ENCODE measurements at places on chromosomes 3 and 15.

DNA sequence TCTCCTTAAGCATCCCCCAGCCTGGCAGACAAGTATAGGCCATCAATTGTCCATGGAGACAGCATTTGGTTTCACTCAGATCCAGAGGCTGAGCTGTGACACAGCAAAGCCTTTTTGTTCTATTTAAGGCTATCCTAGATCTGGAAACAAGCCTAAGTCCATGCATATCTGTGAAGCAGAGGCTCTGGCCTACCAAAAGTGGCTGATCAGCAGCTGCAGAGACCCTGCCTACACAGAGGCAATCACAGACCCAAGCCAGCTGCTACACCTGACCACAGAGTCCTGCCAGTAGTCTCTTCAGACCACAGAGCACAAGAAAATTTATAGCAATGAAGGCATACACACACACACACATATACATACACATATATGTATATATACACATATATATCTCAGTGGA, 501.7 kb upstream of the ARPP21 start:
- no peak for DNase-seq

DNA sequence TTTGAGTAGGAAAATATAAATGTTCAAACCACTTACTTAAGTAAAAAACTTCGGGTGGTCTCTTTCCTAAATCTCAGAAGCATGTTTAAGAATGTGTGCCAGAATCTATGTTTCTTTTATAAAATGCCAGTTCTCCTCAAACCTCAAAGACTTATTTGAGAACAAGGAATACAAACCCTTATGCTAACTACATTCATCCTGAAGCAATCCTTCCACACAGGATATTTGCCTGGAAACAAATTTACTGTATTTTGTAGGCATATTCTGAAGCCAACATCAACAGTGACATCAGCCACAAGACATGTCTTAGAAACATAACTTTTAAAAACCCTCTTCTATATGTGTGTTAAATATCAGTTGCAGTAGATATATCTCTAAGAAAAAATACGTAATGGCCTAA, 1077.0 kb downstream of the ROBO1 start:
- peak; percentile 57 for DNase-seq

GRCh38 chr15:50110285-50110684, 8.7 kb downstream of the ATP8B4 start:
- DNase-seq = no peak

- no peak for DNase-seq
These were observed 3.0 kb downstream of the PARP15 start for GRCh38 chr3:122580470-122580869.

GRCh38 chr3:46695177-46695961, 1.9 kb upstream of the ALS2CL start:
- DNase-seq = no peak

DNA sequence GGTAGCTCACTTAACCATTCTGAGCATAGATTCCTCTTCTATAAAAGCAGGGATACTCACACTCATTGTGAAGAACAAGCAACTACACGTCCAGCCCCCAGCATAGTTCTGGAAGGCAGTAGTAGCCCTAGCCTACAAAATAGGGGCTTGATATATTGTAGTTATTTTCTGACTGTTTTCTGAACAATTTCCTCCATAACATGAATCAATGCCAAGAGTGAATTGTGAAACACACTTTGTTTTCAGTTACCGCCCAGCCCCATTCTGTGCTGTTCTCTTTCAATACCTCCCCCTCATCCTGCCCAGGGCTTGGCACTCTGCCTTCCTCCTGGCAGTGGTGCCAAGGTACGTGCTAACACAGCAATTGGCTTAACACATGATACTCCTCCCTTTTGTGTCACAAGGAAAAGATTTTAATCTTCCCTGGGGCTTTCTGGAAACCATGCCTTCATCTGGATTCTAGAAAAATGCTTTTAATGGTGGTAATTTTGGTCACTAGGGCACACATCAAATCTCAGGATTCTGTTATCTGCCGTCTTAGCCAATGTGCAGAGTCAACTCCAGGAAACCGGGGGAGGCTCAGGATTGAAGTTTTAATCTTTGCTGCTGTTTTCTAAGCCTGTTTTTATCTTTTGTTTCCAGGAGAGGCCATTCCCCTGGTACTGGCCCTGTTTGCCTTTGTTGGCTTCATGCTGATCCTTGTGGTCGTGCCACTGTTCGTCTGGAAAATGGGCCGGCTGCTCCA, 37.2 kb downstream of the IL20RB start:
- DNase-seq = peak; percentile 98

DNA sequence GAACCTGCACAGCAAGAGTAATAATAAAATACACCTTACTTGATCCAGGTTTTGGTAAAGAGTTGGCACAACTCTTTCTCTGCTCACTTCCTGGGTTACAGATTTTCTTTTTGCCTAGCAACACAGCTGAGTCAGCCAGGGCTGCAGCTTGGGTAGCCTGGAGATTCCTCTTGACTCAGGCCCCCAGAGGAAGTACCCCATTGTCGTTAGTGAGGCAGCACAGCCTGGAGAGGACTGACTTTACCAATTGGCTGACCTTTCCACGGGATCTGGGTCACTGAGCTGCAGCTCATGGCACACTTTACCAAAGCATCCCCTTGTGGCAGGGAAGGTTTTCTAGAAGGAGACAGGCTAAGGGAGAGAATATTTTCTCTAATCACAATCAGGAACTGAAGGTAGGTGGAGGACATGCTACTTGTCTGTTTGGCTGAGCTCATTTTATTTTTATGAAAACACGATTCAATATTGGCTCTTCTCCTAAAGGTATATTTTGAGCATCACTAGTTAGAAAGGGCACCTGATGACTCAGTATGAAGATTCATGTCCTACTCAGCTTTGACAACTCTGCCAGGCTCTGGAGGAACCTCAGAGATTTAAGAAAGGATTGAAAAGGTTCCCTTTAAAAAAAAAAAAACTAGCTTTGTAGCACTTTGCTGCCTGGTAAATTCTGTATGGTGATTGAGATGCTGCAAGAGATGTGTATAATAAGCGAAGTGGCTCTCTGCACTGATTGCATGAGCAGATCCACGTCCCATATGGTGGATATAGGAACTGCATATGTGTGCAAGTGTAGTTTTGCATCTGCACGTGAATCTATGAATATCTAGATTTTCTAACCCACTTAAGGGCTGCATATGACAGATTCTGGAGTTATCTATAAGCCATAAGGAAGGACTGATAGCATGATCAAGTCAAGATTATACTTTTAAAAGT, 124.8 kb downstream of the CHDH start:
- no peak for DNase-seq
